ENCODE measurements at places on chromosomes 7 and 10.

GRCh38 chr10:98388101-98388655 lies 26.8 kb downstream of the PYROXD2 start:
- DNase-seq, result no peak

- DNase-seq, result no peak
Observed at GRCh38 chr10:110365356-110366143, 60.8 kb upstream of the SMNDC1 start.

- DNase-seq, result no peak
Observed at GRCh38 chr10:86799188-86799845, 42.9 kb downstream of the BMPR1A start.

DNA sequence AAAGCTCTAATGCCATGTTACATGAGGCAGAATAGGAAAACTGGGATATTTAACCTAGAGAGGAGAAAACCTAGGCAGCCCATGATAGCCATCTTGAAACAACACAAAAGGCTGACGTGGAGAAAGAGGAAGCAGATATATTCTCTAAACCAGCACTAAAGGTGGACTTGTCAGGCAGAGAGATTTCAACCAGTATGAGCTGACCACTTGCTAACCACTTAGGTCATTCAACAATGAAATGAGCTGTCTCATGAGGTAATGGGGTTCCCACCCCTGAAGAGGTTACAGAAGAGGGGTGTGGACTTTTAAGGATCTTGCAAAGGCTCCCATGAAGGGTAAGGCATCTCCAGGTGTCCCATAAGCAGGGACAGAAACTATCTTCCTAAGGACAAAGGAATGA lies 26.8 kb upstream of the EGR2 start:
- no peak for DNase-seq

- no peak for DNase-seq
Observed at GRCh38 chr7:71574153-71574860, 442.4 kb downstream of the GALNT17 start.

DNA sequence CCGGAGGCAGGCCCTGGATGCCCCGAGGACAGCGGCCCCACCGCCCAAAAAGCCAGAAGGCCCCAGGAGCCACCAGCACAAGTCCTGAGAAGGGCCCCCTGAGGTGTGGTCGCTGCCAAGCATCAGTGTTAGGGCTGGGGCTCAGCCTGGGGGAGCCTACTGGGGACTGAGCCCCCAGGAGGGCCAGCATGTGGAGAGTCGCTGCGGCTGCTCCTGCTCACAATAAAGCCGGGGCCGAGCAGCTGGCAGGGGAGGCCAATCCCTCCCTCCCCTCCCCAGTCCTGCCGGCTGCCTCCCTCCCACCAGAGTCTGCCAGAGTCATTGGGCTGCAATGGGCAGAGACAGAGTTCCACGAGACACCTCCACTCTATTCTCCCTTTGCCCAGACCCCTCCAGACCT lies 3.1 kb upstream of the ASIC3 start:
- no peak for DNase-seq

DNA sequence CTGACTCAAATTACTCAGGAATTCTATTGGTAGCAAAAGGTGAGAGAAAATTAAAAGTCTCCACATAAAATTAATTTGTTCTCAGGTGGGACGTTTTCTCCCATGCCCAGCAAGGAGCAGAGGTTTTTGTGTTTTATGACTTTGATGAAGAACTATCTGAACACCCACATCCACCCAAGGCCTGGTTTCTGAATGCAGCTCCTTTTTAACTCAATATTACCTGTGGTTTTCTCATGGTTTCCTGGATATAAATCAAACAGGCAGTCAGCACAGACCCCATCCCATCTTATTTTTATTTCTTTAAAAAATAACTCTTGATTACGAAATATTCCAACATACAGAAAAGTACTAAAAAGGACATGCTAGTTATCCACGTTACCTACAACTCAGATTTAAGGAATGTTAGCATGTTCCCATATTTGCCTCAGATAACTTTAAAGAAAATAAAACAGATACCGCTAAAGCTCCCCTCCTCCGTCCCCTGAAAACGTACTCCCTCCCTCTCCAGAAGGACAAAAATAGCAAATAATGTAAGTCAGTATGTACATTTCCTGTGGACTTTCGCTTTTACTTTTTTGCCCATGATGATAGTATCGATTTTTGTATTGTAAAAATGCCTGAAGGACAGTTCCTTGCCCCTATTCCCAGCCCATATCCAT lies 43.4 kb downstream of the GLI3 start:
- peak; percentile 71 for DNase-seq

GRCh38 chr7:106042196-106042611 lies 69.9 kb downstream of the SYPL1 start:
- DNase-seq, result no peak
